NCI-H2029 (cell line): ENCODE measurements at places on chromosomes 3 and 15.

DNA sequence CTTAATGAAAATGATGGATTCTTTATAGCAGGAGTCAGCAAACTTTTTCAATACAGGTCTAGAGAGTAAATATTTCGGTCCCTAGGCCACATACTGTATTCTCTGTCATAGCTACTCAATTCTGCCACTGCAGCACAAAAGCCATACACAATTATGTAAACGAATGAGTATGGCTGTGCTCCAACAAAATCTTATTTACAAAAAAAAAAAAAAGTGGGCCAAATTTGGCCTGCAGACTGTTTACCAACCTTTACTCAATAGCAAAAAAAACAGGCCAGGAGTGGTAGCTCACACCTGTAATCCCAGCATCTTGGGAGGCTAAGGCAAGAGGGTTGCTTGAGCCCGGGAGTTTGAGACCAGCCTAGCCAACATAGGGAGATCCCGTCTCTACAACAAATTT lies 41.1 kb downstream of the TTBK2 start:
- peak; percentile 49 for DNase-seq

DNA sequence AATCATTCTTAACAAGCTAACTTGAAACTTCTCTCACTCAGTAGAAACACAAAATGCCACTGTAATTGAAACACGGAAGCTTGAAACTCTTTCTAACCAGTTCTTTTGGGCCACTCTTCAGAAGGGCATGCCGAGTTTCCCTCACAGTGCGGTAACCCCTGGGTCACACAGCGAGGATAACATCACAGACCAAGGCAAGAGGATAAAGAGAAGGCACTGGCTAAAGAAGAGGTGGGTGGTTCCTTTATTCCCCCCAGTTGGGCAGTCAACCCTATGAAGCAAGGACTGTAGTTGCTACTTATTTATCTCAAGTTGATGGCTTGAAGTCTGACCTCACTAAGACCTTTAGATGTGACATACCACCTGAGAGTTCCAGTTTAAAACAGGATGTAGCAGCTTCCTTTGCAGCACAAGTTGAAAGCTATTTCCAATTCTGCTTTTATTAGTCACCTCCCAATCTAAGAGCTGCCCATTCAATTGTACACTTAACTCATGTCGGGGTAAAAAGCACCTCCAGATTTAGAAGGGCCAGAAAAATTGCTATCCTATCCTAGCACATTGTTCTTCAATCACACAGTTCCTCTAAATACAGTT lies 272.4 kb downstream of the TIGIT start:
- DNase-seq: no peak

GRCh38 chr3:151169262-151169947 lies 33.6 kb downstream of the GPR171 start:
- no peak for DNase-seq

GRCh38 chr3:158107605-158108444 lies 1.6 kb upstream of the SHOX2 start:
- DNase-seq: peak; percentile 39

DNA sequence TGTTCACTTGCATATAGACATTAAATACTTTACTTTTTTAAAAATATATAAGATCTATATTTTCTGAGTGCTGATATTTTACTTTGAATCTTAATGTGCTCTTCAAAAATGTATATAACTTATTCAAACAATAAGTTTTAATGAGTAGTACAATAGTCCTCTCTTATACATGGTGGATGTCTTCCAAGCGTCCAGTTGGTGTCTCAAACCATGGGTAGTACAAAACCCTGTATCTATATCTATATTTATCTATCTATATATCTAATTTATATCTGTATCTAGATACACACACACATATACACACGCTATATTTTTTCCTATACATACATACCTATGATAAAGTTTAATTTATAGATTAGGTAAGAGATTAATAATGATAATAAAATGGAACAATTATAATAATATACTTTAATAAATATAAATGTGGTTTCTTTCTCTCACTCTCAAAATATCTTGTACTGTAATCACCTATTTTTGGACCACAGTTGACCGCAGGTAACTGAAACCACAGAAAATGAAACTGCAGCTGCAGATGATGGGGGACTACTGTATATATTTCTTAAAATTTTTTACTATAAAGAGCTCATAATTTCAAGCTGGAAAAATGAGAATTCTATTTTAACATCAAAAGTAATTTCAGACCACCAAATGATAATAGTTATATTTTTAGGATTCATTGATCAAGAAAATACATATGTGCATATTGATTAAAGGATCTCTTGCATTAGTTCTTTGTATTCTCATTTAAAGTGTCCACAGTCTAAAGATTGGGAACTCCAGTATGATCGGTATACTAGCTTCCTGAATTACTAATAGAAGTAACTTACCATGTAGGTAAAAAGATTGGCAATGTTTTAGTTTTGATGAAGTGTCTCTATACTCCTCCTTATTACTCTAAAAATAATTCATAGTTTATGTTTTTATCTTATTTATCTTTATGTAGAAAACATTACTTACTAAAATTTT lies 215.1 kb upstream of the MLF1 start:
- DNase-seq: no peak

GRCh38 chr15:82545002-82545401 lies 4.7 kb upstream of the RPS17 start:
- DNase-seq: no peak

GRCh38 chr3:9386078-9386459 lies 11.3 kb upstream of the SETD5 start:
- no peak for DNase-seq

- DNase-seq: no peak
Measured at GRCh38 chr3:126452213-126452612, 23.5 kb downstream of the ZXDC start.

GRCh38 chr15:98785807-98786621 lies 137.7 kb downstream of the IGF1R start:
- no peak for DNase-seq

DNA sequence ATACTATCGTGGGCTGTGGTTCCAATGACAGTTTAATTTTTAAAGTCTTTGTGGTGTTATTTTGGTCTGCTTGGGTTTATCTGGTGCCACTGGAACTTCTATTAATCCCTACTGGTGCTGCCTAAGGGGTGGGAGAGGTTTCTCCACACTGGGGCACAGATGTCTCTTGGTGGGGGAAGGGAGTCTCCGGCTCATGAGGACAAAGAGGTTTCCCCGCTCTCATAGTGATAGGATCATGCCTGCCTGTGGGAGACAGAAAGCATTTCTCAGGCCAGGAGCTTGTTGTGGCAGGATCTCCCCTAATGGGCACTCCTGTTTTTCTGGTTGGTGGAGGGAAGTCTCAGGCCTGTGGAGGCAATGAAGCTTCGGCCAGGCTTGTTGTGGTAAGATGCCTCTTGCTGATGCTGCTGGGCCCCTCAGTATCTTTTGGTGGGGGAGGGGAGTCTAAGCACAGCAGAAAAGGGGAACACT lies 84.3 kb upstream of the THRB start:
- DNase-seq: no peak

DNA sequence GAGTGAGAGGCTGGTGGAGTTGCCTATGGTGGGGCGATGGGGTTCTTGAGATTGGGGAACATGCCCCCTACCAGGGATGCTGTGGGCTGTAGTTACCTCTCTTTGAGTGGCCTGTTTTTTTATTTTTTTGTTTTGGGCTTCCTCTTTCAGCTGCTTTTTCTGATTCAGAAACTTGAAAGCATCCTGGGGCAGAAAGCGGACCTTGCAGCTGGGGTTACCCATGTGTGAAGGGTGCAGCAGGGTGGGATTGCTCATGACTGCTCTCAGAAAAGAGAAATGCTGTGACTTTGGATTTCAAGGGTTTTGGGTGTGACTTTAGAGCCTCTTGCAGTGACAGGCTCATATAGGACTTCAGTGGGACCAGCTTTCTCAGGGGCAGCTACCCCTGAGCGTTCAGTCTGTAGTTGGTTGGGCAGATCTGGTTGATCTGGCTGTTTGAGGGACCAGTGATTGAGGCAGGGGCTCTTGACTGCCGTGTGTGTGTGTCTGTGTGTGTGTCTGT lies 1.8 kb downstream of the LIMD1 start:
- no peak for DNase-seq

DNA sequence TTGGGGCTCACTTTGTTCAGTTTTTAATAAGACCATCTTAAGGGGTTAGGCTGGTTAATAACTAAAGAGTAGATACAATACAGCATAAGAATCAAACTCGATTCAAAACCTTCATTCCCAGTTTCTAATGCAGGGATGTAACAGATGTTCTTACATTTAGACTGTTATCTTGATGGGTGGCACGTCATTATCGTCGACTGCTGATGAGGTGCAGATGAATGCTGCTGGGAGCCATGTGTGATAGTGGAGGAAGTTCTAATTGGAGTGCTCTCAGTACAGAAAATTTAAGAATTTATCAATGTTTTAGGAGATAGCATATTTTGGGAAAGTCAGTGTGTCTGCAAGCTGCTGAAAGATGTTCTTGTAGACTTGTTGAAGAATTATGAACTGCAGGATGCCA lies 331.5 kb downstream of the PTPRG start:
- no peak for DNase-seq

GRCh38 chr3:7696320-7696719 lies 805.3 kb upstream of the LMCD1 start:
- no peak for DNase-seq

DNA sequence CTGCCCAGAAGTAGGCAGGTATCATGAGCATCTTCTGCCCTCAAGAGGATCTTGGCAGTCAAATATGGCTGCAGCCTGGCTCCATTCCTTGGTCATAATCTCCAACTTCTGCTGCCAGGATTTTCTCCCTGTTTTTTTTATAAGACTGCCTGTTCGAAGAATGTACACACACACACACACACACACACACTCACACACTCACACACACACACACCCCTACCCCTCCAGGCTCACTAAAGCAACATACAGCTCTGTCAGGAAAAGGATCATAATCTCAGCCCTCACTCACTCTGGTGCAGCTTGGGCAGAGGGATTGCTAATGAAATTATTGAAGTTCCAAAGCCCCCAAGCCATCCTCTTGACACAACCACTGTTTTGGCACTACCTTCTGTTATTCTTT lies 129.2 kb upstream of the BFSP2 start:
- no peak for DNase-seq
